CD4-positive, alpha-beta T cell treated with Interleukin-21 for 1 hour (primary cell): ENCODE measurements at places on chromosomes 3 and 15.
A peak's percentile ranks its signal among the peaks of the same experiment; 100 is the strongest.

DNA sequence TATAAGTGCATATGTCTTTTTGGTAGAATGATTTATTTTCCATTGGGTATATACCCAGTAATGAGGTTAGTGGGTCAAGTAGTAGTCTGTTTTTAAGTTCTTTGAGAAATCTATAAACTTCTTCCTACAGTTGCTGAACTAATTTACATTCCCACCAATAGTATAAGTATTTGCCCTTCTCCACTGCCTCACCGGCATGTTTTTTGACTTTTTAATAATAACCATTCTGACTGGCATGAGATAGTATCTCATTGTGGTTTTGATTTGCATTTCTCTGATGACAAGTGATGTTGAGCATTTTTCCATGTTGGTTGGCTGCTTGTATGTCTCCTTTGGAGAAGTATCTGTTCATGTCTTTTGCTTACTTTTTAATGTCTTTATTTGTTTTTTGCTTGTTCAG is 94.1 kb upstream of the TP63 start:
- no peak for DNase-seq

DNA sequence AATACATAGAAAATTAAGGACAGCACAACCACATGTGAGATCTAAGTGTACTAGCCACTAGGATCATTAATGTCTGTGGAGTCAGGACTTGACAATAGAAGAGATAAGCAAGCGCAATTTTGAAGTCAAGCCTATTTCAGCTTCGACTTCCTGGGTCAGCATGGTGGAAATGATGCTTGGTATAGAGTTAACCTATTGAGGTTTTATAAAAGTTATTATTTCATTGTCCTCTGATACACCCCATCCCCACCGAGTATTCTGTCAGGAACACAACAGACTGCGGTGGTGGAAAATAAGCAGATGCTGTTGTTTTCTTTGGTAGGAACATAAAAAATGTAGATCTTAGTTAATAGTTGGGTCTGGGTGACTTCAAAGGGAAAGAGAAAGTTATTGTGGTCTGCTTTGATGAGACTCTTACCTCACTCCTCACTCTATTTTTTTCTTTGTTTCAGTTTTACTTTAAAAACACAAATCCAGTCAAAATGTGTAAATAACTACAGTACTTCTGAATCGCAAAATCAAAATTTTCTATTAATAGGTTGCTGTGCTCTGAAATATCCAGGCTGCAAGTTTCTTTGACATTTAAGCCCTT is 82.1 kb downstream of the IL5RA start:
- peak; percentile 34 for DNase-seq

- no peak for DNase-seq
Observed at GRCh38 chr15:67805008-67805665, 20.2 kb upstream of the SKOR1 start.

DNA sequence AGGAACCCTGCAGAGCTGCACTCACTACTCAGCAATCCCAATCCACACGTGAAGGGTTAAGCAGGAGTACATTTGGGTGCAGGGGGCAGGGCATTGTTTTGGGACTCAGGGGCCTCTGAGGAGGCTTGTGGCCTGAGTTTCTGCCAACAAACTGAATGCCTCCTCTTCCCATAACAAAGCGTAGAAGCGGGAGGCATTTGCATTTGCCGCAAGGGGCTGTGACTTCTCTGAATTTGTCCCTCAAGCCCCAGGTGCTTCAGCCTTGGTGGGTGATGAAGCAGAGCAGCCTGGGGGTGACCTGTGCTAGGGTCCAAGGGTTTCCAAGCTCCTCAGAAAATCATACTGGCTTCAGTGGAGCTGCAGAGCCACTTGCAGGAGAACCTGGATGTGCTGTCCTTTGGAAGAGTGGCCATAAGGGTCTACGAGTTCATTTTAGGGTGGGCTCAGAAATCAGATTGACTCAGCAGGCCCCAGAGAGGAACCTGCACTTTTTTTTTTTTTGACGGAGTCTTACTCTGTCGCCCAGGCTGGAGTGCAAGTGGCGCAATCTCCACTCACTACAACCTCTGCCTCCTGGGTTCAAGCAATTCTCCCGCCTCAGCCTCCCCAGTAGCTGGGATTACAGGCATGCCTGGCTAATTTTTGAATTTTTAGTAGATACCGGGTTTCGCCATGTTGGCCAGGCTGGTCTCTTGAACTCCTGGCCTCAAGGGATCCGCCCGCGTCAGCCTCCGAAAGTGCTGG is 1.4 kb upstream of the RPSA start:
- DNase-seq, result no peak

DNA sequence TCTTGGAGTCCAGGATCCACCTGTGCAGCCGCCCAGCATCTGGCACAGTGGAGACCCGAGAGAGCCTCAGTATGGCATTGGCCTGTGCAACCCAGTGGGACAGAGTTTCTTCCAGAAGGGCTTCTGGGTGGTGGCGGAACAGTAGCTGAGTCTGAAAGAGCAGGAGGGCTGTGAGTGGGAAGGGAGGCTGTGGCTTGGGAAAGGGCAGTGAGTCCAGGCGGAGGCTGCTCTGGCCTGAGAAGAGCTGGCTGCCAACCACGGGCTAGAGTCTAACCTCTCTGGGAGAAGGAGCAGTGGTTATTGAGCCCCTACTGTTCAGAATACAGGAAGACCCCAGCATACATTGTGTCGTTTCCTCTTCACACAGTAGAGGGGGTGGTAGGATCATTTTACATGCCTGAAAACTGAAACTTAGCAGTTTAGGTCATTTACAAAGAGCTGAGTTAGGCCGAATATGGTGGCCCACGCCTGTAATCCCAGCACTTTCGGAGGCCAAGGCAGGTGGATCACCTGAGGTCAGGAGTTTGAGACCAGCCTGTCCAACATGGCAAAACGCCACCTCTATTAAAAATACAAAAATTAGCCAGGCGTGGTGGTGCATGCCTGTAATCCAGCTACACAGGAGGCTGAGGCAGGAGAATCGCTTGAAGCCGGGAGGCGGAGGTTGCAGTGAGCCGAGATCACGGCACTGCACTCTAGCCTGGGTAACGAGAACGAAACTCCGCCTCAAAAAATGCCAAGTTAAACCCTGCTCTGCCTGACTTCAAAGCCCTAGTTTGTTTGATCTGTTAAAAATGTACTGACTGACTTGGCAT is 3.2 kb downstream of the AEN start:
- DNase-seq, result peak; percentile 79

- DNase-seq, result no peak
Observed at GRCh38 chr3:171116824-171117395, 90.4 kb upstream of the SLC2A2 start.

DNA sequence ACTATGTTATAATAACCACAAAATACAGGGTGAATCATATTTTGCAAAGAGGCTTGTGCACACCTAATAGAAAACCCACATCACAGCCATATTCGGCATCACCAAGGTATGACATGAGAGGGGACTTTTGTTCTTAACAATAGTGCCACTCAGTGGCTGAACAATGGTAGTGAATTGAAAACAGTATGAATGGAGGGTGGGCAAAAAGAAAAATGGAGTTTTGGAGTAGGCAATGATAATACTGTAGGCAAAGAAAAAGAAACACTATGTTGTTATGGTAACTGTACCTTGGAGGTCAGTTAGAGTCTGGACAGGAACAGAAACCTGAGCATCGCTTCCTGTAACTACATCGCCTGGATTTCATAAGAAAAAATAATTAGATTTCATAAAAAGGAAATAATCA is 348.6 kb downstream of the PLCL2 start:
- peak; percentile 76 for DNase-seq

GRCh38 chr3:156763931-156764720 is 62.0 kb upstream of the LEKR1 start:
- no peak for DNase-seq

DNA sequence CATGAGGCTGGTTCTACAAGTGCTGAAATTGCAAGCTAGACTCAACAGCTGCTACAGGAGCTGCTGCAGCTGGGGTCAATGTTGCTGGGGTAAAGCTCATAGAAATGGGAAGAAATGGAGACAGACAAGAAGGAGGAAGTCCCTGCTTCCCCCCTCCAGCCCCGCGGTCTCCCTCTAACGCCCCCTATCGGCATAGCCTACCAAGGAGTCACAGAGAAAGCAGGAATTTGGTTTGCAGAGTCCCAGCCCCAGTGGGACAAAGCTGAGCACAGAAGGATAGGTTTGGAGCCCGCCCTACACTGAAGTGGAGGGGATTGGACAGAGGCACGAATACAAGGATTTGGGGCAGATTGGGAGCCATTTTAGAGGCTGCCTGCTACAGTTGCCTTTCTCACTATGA is 176.9 kb upstream of the ANKRD28 start:
- no peak for DNase-seq

DNA sequence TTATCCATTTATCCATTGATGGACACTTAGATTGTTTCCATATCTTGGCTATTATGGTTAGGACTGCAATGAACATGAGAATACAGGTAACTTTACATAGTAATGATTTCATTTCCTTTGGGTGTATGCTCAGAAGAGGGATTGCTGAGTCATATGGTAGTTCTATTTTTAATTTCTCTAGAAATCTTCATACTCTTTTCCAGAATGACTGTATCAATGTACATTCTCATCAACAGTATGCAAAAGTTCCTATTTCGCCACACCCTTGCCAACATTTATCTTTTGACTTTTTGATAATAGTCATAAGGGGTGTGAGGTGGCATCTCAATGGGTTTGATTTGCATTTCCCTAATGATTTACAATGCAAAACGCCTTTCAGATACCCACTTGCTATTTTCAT is 6.2 kb upstream of the NIPA1 start:
- DNase-seq, result no peak

- no peak for DNase-seq
Observed at GRCh38 chr3:159609625-159610024, 379.0 kb upstream of the IL12A start.

GRCh38 chr15:67047149-67047661 is 18.2 kb upstream of the SMAD3 start:
- DNase-seq, result no peak

GRCh38 chr15:66285533-66286280 is 7.7 kb upstream of the DIS3L start:
- DNase-seq, result no peak

DNA sequence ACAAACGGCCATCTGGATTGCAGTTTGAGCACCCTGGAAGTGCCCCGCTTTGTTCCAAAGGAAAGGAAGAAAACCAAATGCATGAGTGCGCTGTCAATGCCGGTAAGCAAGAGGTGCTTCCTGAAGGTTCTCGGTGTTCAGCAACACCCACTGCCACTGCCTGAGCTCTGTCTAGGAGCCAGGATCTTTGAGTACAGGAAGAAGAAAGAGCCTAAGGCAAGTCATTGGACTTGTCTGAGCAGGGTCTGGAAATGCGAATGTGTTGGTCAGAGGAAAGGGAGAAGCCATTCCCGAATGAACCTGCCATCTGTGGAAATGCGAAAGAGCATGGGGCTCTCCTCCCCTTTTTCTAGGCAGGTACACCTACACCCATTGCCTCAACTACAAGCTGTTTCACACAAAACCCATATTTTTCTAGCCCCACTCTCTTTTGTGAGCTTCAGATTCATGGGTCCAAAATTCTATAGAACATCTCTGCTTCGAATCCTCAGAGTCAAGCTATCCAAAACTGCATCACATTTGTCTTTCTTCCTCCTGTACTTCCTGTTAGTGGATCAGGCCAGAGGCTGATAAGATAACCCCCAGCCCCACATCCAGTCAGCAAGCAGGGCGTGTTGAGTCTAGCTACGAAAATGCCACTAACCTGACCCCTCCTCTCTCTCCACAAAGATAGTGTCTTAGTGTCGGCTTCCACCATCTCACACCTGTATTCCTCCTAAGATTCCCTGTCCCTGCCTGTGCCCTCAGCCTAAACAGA is 55.6 kb upstream of the C15orf61 start:
- DNase-seq, result no peak

GRCh38 chr3:121958801-121959200 is 63.2 kb downstream of the ILDR1 start:
- no peak for DNase-seq

DNA sequence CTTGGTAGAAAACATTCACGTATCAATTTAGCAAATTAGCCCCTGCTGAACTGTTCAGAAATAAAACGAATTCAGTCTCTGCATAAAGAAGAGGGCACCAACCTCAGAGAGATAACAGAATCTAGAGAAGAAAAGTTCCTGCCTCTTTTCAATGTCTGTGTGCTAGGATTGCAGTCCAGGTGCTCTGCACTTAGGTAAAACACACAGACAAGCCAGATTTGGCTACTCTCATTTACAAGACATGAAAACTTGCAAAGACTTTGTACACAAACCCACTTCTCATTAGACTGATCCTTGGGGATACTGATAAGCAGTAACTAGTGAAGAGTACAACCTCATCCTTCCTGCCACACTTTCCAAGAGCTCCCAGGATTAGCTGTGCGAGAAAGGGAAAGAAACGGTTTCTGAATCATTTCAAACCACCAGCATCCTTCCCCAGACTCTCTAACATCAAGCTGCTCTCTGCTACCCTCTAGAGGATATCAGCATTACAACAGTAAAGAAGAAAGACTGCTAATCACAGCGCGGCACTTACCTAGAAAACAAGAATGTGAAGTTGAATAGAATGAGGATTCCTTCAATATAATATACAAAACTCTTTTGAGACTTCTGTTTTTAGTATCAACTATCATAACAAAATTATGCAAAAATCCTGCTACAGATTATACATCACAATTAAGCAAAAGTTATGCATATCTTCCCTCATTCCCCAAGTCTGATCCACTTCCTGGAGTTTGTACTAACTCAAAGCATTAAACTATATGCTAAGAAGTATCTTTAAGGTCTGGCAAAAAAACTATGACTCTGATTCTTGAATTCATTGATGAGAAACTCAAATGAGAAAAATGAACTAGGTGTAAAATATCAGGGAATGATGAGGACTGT is 306.4 kb downstream of the MAGI1 start:
- DNase-seq, result peak; percentile 39

GRCh38 chr15:58214591-58215340 is 76.6 kb downstream of the AQP9 start:
- DNase-seq, result no peak

DNA sequence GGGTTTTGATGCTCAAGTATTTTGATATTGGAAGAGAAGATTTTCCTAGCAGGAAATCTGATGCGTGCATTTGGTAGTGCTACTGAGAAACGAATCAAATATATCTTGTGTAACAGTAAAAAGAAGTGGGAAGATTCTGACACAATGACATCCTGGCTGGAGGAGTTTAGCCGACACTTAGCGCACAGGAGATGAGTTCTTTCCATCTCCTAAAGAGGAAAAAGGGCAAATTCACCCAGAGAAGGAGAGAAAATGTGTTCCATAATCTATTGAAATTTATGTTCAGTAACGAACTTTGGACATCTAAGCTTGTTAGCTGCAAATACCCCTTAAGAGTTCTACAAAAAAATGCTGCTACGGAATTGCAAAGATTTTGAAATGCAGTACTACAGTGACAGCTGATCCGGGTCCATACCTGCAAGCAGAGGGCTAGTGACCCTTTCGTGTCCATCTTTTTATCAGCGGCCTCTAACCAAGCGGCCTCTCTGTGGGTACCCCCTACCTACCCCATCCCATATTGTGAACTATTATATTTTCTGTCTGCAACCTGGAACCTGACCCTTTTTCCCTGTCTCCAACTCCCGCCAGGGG is 971 bp downstream of the CPOX start:
- DNase-seq, result no peak

GRCh38 chr3:46463120-46463867 is 1.4 kb downstream of the LTF start:
- DNase-seq, result no peak

- DNase-seq, result no peak
Observed at GRCh38 chr3:108757404-108757982, at the start of gene RETNLB. RETNLB (minus strand) TSS chr3:108757410; CDS start chr3:108757185, 225 bp downstream.
